ENCODE measurements at places on chromosomes 7 and 10.

GRCh38 chr7:116671681-116672595 is at the start of gene MET:
MET (plus strand) TSS chr7:116672196; CDS start chr7:116699085, 26,889 bp downstream.
- peak; percentile 95 for DNase-seq

GRCh38 chr7:38685851-38686250 is 54.7 kb upstream of the AMPH start:
- DNase-seq: no peak

DNA sequence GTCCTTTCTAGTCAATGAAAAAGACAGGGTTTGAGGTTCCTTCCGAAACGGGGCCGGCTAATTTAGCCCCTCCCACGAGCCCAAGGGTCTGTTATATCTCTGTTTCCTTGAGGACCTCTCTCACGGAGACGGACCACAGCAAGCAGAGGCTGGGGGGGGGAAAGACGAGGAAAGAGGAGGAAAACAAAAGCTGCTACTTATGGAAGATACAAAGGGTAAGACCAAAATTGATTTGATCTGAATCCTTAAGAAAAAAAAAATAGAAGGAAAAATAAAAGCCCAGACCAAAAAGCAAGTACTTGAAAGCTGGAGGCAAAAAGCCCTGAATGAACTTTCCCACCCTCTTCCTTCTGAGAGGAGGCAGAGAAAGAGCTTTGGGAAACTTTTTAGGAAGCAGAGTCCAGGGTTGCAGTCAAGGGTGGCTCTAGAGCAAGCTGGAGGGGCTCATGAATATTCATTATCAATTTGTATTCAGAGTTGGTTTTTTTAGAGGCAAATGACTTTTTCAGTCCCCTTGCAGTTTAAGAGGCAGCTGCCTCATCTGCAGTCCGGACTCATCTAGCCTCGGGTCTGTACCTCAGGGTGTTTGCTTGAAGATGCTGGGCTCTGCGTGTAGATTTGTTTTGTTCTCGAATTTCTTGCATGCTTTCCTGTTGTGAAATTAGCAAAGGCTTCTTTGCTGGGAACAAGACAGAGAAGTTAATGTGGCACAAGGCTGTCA is at the start of gene ENTPD1:
Gene ENTPD1, plus strand, starts transcription at position 123 of the 721 bp plus-strand sequence. Its CDS starts 77 bp downstream, at position 200.
- DNase-seq: no peak

DNA sequence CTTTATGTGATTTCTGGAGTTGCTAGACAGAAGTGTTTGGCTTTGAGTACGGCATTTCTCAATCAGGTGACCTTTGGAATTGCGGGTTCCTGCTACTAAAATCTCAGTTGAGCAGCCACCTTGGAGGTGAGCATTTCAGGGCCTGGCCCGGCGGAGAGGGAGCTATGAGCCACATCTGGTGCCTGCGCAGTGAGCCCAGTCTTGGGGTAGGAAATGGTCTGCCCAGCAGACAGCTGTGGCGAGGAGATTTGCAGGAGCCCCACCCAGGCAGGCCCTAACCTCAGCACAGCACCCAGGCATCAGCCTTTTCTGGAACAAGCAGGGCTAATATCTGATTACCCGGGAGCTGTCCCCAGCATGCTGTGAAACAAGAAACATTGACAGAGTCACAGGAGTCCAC is 547.9 kb upstream of the FOXK1 start:
- no peak for DNase-seq

GRCh38 chr10:59865101-59865500 is 41.3 kb downstream of the CCDC6 start:
- peak; percentile 84 for DNase-seq

GRCh38 chr7:91898240-91898992 is 17.9 kb upstream of the MTERF1 start:
- peak; percentile 12 for DNase-seq

GRCh38 chr10:46514431-46514861 is 42.0 kb downstream of the GPRIN2 start:
- DNase-seq: no peak

GRCh38 chr10:2137549-2138174 is 400.3 kb upstream of the ADARB2 start:
- DNase-seq: peak; percentile 76

GRCh38 chr7:67566101-67566500 is 569.5 kb downstream of the TYW1 start:
- DNase-seq: no peak

GRCh38 chr10:124231168-124232155 is 138.1 kb upstream of the CHST15 start:
- no peak for DNase-seq

GRCh38 chr7:85320699-85321476 is 134.0 kb upstream of the SEMA3D start:
- DNase-seq: no peak

- no peak for DNase-seq
These were observed 158.4 kb upstream of the SH2B2 start for GRCh38 chr7:102128303-102128702.

- DNase-seq: no peak
These were observed 11.8 kb upstream of the ACTA2 start for GRCh38 chr10:88964360-88964759.

DNA sequence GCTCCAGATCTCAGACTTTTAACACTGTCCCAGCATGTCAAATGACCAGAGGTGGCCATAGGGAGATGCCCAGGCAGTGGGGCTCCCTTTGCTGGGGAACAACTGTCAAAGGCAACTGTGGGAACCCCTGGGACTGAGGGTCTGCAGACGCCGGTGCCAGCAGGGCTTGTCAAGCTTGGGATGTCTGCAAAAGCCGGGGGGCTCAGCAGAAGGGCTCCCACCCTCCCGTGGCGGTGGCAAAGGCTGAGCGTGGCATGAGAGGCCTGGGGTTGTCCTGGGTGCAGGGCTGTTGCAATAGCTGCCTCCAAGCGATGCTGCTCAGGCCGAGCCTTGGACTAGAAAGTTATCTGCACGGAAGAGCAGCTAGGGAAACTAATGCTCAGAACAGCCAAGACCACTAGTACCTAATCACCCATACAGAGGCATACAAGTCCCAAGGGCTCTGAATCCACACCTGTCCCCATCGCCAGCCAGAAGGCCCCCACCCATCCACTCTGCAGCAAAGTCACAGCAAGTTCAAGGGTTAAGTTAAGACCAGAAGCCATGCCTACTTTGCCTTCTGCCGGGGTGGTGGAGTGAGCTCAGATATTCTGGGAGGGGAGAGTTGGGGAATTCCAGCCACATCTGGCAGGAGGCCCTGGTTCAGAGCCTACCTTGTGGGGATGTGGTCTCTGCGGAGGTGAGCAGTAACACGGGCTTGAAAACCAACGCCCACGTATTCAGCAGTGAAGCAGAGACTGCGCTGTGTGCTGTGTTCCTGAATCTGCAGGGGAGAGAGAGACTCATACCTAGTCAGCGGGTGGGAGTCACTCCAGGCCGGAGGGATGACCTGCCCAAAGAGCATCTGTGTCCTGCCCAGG is 4.6 kb downstream of the SH2B2 start:
- DNase-seq: no peak

GRCh38 chr10:6499974-6500373 is 80.1 kb downstream of the PRKCQ start:
- DNase-seq: no peak

GRCh38 chr7:55569797-55570196 is 2.5 kb downstream of the VOPP1 start:
- no peak for DNase-seq

DNA sequence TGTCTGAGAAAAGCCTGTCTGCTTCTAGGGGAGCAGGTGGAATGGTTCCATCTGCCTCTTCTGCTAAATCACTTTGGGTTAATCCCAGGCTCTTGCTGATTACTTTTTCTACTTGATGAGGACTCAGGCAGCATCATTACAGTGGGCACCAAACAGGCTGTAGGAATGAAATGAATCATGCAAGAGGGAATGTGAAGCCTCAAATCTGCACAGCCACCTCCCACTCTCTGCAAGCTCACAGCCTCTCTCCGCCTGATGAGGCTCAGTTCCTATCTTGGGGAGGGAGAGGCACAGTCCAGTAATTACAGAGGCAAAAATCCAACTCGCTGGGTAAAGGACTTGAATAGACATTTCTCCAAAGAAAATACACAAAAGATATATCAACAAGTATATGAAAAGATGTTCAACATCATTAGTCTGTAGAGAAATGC is 34.0 kb downstream of the HSPA12A start:
- peak; percentile 4 for DNase-seq

DNA sequence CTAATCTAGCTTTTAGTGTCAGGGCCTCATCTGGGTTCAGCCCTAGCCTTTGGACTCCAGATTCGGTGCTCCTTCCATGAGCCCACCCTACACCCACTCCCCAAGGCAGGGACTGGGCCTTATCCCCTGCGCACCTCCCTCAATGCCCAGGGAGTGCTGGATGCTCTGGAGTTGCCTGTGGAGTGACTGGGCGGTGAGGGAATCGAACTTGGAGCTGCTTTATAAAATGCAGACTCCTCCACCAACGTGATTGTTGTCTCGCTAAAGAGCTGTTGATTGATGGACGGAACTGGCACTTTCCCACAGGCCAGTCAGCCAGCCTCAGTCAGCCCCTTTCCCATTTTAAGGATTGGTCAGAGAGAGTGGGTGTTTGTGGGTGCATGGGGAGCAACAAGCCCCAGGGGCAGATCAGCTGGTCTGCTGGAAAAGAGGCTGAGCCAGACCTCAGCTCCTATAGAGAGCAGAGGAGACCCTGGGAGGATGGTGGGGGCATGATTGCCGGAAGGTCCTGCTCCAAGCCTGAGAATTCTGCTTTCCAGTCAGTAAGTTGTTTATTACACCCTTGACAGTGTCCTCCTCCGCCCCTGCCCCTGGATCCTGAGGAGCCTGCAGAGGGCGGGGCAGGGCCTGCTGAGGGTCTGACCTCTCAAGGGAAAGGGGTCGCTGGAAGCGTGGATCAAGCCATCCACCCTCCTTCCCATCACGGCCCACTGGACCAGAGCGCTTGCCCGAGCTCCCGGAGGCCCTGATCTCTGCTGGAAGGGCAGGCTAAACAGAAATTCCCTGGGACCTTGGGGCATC is 16.7 kb downstream of the UNC5B start:
- DNase-seq: no peak

GRCh38 chr10:93452143-93452542 is 30.0 kb downstream of the MYOF start:
- no peak for DNase-seq

GRCh38 chr7:15863951-15864625 is 177.6 kb upstream of the MEOX2 start:
- DNase-seq: no peak

GRCh38 chr7:26038201-26038990 is 113.6 kb upstream of the NFE2L3 start:
- DNase-seq: no peak

DNA sequence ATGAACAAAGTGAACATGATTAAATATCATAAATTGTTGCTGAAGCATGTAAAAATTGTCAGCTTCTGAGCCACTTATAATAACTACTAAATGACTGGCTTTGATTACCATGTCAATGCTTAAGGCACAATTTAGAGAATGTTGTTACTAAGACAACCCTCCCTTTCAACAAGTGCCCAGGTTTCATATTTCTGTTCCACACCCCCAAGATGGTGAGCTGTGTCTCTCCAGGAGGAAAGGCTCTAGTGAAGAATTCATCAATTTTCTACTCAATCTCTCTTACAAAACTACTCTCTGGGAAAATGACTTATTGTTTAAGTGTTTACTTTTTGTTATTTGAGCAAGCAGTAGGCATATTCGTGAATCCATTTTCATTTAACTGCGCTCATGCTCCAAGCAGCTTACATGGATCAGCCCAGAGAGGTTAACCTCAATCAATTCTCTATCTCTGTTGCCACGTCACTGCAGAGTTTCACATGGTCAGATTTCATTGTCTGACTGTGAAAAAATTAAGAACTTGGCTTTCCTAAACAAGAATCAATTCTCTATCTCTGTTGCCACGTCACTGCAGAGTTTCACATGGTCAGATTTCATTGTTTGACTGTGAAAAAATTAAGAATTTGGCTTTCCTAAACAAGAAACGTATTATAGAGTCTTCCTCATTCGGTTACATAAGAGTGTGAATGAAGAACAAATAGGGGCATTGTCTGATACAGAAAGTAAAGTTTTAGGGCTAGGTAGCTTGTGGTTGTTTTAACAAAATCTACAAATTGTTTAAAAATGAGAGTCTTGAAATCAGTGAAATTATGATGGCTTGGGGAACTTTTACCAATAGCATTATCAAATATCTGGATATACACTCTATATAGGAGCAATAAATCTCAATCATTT is 49.7 kb downstream of the CCDC71L start:
- DNase-seq: peak; percentile 40

- DNase-seq: no peak
These were observed 21.0 kb downstream of the OPTN start for GRCh38 chr10:13120786-13121499.

DNA sequence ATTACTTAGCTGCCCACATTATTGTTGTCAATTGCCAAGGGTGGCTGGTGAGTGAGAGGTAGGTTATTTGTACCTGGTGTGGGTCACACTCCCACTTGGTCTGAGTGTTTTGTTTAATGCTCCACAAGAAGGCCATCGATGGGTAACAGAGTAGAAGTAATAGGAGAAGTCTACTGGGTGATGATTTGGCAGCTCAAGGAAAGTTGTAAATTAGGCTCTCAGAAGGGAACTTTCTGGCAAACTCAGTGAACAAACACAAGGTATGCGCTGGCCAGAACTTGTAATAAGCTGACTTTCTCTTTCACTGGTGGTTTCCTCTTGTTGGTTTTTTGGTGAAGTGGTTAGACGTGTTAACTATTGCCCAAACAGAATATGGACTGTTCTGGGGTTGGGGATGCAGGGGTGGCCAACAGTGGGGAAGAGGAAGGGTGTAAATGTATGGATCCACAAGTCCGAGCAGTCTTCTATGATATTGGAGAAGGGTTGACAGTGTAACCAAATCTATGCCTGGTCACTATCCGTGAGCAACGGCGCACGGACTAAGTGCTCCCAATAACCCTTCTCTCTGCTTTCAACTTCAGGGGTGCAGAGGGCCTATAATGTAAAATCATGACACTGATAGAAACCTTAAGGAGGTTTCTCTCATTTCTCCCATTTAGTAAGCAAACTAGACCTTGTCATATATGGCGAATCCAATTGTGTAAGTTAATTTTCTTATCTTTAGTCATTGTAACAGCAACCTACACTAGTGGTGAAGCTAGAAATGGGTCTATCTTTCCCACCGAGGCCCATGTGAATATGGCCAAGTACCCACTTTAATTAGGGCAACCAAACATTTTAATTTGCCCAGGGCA is 212.8 kb downstream of the PTEN start:
- DNase-seq: no peak

DNA sequence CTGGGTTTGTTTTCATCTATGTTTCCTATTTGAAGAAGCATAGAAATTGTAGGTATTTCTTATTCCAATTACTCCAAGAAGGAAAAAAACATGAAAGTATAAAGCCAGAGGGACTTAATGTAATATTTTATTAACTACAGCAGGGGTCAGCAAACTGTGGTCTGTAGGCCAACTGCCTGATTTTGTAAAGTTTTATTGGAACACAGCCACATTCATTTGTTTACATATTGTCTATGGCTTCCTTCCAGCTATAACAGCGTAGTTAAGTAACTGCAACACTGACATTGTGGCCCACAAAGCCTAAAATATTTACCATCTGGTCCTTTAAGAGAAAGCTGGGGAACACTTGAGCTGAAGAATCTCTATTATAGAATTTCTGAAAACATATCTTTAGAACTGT is 306.2 kb downstream of the BICC1 start:
- DNase-seq: peak; percentile 42

- DNase-seq: peak; percentile 42
These were observed 90.9 kb downstream of the NEURL1 start for GRCh38 chr10:103584216-103585010.

- DNase-seq: no peak
These were observed 49.6 kb upstream of the PSMG3 start for GRCh38 chr7:1619152-1620079.

GRCh38 chr10:89242840-89243568 is 8.6 kb downstream of the LIPA start:
- no peak for DNase-seq
